ENCODE measurements at places on chromosomes 2 and 18.

DNA sequence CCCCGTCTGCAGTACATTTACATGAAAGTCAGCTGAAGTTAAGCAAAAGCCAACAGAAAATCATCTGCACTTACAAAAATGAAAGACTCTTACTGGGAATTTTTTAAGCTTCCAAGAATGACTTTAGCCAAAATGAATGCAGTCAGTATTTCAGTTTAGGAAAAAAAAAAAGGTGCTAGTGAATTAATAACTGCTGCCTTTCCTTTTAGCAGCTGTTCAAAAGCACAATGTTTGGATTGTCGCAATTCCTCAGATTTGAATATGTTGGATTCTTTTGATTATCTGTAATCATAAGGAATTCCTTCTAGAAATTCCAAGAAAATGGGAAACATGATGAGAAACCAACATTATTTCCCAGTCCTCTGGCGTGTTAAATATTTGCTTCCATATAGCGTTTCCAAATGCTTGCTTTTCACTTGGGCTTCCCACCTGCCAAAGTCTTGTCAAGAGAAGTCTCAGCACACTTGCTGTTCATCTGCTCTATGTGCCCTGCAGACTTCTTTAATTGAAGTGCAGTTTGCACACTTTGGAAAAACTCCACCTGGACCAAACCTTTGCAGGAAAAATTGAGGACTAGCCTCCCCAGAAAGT is 653.0 kb upstream of the SLC39A10 start:
- DNase-seq, result no peak

GRCh38 chr2:68284896-68285295 is 32.6 kb upstream of the PPP3R1 start:
- DNase-seq, result no peak

DNA sequence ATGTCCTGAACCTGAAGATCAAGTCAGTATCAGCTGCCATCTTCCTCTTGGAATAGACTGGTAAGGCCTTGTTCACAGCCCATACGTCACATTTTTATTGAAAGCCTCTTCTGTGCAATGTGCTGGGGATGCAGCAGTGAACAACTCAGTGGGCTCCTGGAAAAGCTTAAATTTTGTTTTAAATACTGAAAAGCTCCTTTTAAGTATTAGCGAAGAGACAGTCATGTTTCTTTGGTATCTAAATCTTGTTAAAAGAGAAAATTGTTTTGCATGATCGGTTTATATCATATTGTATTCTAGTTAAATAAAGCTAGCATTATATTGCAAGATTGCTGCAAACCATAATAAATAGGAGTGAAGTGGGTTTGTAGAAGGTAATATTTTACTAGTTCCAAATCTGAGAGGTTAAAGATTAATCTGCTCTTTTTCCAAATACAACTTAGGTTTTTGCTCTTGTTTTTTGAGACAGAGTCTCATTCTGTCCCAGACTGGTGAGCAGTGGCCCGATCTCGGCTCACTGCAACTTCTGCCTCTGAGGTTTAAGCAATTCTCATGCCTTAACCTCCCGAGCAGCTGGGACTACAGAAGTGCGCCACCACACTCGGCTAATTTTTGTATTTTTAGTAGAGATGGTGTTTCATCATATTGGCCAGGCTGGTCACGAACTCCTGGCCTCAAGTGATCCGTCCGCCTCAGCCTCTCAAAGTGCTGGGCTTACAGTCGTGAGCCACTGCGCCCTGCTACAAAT is 1.6 kb upstream of the RMDN2 start:
- DNase-seq, result no peak

DNA sequence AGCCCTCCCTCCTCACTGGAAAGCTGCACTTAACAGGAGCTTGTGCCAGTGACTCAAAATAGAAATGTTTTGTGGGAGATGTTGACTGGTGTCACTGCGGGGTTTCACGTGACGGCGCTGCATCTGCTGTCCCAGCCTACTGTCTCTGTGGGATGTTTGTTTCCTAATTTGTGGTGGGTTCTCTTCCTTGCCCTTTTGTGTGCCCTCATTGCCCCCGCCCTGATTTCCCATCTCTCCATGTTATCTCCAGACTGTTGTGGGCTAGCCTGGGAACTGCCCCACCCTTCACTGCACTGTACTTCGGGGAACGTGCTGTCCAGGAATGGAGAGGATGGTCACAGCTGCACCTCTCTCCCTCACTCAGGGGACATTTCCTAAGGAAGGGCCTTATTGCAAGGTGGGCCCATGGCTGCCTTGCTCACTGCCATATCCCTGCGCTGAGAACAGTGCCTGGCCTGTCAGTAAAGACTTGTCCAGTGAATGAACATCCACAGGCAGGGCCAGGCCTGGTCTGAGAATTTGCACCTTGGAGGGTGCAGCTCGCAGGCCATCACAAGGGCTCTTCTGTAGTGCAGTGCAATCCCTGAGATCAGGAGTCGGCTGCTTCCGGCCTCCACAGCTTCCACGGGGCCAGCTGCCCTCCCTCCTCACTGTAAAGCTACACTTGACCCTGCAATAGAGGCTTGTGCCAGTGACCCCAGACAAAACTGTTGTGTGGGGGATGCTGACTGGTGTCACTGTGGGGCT is 18.1 kb downstream of the ZAP70 start:
- DNase-seq, result no peak

- no peak for DNase-seq
Measured at GRCh38 chr2:112706170-112706664, 14.6 kb upstream of the NT5DC4 start.

- DNase-seq, result no peak
Measured at GRCh38 chr2:10057231-10058107, 14.1 kb downstream of the KLF11 start.

DNA sequence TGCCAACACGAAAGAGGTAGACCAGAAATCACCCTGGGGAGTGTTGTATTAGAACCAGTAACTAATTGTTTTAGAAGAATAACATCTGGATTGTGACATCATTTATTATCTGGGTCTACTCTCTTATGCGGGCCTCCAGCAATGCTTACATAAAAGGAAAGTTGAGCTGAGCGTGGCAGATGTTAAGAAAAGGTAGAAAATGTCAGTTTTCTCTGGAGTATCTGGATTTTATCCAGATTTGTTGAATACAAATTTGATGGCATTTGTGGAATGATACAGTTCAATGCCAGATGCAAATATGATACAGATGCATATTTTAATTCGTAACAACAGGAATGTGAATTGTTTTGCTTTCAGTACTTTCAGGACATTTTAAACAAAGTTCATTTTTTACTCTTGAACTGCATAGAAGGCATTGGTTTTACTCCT is 90.3 kb downstream of the PRPF40A start:
- no peak for DNase-seq

GRCh38 chr18:50397023-50397422 is 22.2 kb downstream of the SKA1 start:
- no peak for DNase-seq

- no peak for DNase-seq
Measured at GRCh38 chr2:127985735-127986134, 42.1 kb downstream of the SAP130 start.

- no peak for DNase-seq
Measured at GRCh38 chr2:200376513-200377354, 70.2 kb downstream of the SPATS2L start.

DNA sequence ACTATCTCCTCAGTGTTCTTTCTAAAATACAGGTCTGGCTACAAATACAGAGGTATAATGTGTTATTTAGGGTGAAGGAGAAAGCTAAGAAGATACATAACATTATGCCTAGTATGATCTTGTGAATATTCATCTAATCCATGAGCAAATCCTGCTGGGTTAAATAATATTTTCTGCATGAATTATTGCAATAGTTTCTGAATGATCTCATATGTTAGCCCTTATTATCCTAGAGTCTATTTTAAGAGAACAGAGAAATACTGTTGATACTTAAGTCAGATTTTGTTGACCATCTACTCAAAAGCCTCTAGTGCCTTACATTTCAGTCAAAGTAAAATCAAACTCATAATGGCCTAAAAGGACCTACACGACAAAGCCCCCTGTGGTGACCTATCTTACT is 382.3 kb downstream of the FIGN start:
- no peak for DNase-seq

DNA sequence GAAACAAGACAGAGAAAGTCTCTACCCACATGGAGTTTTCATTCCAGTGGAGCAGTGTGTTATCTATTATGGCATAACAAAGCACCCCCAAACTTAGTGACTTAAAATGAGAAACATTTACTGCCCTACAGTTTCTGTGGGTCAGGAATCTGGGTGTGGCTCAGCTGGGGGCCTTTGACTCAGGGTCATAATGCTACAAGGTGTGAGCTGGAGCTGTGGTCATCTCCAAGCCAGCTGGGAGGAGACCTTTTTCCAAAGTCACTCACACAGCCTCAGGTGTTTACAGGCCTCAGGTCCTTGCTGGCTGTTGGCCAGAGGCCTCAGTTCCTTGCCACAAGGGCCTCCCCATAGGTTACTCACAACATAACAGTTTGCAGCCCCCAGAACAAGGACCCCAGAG is 169.2 kb downstream of the ETAA1 start:
- no peak for DNase-seq

DNA sequence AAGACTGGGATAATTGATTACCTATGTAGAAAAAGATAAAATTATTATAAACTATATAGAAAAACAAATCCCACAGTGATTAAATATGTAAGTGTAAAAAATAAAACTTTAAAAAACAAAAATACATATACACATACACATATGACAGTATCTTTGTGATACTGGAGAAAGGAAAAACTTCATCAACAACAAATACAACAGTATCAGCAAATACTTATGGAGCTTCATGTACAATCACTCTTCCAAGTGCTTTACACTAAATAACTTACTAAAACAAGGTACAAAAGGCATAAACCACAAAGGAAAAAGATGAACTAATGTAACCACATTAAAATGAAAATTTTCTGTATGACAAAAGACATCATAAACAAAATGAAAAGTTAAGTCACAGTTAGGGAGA is 24.1 kb upstream of the GFPT1 start:
- no peak for DNase-seq

DNA sequence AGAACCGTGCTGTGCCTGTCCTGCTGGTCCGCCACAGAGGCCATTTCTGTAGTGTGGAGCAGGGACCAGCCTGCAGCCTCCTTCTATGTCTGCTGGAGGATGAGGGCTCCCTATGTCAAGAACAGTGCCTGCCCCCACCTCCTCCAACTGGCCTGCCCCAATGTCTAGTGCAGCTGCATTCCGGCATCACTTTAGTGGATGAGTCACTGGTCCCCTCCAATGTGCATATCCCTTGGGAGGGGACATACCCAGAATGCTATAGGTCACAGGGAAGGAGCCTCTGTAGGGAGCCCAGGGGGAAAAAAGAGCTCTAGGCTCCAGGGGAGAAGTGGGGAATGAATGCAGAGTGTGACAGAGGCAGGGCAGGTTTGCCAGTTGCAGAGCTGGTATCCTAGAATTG is 219.6 kb downstream of the CELF4 start:
- no peak for DNase-seq

GRCh38 chr2:39015424-39015823 is 105.4 kb downstream of the SOS1 start:
- no peak for DNase-seq

- no peak for DNase-seq
Measured at GRCh38 chr2:60994131-60994530, 23.4 kb upstream of the PEX13 start.

DNA sequence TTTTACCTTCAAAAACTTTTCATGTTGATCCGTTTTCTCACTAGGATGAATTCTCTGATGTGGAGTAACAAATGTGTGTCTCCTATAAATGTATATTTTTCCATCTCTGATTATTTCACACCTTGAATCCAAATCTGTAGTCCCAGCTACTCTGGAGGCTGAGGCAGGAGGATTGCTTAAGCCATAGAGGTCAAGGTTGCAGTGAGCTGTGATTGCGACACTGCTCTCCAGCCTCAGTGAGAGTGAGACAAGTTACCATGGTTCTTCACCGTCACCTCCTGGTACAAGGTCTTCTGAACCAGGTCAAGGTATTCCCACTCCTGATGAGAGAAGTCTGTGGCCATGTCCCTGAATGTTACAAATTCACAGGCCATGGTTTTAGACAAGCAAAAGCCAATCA is 15.1 kb downstream of the GMCL1 start:
- no peak for DNase-seq

DNA sequence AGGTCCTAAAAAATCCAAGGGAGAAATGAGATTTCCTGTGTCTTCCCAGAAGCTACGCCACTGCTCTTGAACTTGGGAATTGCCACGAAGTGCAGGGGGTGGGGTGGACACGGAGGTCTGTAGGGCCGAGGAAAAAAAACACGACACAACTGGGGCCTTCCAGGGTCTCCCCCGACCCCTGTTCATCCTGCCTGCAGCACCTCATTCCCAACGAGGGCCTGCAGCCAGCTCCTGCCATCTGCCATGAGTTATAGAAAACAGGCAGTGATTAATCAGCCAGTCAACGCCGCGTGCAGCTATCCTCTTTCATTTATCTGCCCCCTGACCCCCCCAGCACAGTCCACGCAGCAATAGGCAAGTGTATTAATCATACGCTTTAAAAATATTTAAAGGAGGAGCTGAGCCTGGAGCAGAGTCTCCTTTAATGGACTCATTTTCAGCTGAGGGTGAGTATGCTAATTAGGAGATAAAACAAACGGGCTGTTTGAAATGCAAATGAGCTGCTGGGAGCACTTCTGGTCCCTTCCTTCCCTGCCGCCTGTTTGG is 209.9 kb downstream of the TFCP2L1 start:
- DNase-seq, result no peak

GRCh38 chr2:33267756-33268155 is 208.7 kb upstream of the RASGRP3 start:
- DNase-seq, result no peak

GRCh38 chr18:79508565-79509535 is 113.1 kb downstream of the NFATC1 start:
- DNase-seq, result no peak

DNA sequence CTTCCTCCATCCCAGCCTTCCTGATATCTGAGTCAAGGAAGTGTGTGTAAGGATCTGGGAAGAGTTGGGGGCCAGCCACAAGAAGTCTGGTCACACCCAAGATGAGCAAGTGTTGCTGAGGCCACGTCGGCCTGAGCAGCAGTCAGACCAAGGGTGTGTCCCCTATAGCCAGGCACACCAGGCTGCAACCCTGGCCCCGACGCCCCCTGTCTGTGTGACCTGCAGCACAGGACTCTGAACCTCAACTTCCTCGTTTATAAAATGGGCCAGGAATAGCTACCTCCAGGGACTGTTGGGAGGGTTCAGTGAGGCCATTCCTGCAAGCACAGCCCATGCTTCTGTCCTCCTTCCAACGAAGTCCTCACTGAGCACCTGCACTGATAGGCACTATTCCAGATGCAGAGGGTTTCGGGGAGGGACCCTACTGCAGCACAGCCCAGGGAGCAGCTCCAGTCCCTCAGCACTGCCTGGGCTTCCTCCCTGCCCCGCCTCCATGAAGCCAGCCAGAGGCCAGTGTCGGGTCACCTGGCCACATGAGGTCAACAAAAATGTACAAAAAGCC is 13.3 kb downstream of the LIMS2 start:
- no peak for DNase-seq

DNA sequence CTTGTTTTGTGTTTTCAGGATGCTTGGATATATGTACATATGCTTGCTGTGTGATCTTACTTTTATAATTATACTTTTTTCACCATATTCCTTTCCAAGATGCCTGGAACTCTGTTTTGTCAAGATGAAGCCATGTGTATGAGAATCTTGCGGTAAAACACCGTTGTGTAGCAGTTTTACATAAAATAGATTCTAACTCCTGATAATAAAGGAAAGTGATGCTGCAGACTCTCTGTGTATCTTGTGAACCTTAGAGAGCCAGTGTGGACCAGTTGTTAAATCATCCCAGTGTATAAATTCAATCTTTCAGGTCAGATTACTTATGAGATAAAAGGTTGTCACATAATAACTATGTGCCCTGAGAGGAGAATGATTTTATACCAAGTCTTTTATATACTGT is 12.5 kb upstream of the ITGA4 start:
- no peak for DNase-seq

- no peak for DNase-seq
Measured at GRCh38 chr2:160836755-160837154, 323.5 kb upstream of the TANK start.

GRCh38 chr18:629269-630150 is 27.9 kb upstream of the TYMS start:
- DNase-seq, result no peak
